ENCODE measurements at places on chromosomes 3 and 15. TPM values are rescaled to one million over a fixed set of nuclear protein-coding genes. Genes with fewer than 3 reads are reported as not detected.

The ATP11B gene
- 49.6 TPM for total RNA-seq

The MINAR1 gene
- 2.4 TPM for total RNA-seq

The LMAN1L gene
- total RNA-seq: not detected

The CHST13 gene
- 1.7 TPM for total RNA-seq

The CSNK1G1 gene
- total RNA-seq: 14.9 TPM

The MAP4 gene
- total RNA-seq: 61.9 TPM

The ACP3 gene
- 0.26 TPM for total RNA-seq

The ATP13A4 gene
- not detected for total RNA-seq

The AADAC gene
- total RNA-seq: not detected

The CNTN3 gene
- 0.37 TPM for total RNA-seq

The FAIM gene
- total RNA-seq: 11.8 TPM

The RNU5B-1 gene
- not detected for total RNA-seq

The FETUB gene
- not detected for total RNA-seq

The PCSK6 gene
- total RNA-seq: 11.1 TPM

The SKOR1 gene
- not detected for total RNA-seq

The DUOX1 gene
- not detected for total RNA-seq

GRCh38 chr3:18008706-18009368 lies 266.4 kb upstream of the TBC1D5 start:
- no peak for DNase-seq

DNA sequence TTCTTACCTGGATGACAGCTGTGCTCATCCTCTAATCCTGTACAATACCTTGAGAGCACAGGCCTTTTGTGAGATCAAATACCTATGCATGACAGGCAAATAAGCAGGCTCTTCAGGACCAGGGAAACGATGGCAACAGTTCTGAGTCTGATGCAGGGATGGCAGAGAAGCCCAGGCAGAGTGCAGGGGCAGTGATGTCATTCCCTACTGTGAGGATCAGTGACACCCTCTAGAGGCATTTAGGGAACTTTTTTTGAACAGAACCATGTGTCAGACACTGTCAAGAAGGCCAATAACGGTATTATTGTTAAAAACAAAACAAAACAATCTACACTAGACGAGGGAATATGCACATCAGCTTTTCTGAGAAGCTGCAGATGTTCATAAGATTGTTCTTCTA lies 314.8 kb upstream of the CTDSPL start:
- DNase-seq: peak; percentile 60

DNA sequence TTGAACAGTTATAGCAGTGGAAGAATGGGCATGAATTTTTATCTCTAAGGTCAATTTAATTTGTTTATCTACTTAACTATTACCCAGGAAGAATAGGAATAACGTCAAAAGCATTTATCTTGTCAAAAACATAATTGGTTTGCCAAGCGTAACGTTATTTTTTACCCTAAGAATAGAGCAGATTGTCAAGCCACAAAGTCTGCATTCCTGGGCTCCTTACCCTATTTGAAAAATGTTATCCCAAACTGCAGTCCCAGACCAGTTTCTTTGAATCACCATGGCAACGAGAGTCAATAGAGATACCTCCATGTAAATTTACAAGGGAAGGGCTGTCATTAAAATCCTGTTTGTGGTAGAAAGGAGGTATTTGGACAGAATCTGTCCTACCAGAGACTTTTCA lies 61.1 kb downstream of the CPNE4 start:
- no peak for DNase-seq

DNA sequence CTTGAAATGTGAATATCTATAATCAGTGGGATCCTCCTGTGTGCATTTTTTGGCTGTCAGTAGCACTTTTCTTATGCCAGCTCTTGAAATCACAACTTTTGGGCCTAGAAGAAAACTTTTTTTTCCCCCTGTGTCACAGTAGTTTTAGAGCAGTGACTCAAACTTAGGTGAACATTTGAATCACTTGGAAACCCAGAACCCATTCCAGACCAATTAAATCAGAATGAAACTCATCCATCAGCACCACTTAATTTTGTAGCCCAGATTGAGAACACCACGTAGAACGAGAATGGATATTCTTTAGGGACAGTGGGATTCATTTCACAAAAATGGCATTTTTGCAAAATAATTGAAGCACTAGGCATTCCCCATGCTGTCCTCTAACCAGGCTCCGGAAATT lies 224.8 kb upstream of the NANOGP8 start:
- no peak for DNase-seq

- DNase-seq: no peak
These were observed 291.6 kb downstream of the ADAMTS17 start for GRCh38 chr15:100049936-100050876.

- no peak for DNase-seq
These were observed 64.3 kb upstream of the MEX3B start for GRCh38 chr15:82110144-82110543.

DNA sequence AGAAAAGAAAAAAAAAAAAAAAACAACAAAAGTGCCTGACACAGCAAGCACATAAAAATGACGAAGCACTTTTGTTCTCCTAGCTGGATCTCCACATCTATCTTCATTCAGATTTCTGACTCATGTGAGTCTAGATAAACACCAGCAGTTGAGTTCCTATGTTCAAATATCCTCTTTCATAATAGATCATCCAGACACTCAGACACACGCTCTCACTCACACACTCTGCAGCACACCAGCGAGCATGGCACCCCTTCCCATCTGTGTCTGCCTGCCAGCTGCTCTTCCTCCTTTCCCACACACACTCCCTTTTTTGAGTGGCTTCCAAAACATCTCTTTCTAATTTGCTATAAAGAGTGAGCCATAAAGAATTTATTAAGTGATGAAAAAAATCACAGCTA lies 19.8 kb upstream of the CELF6 start:
- DNase-seq: peak; percentile 10

DNA sequence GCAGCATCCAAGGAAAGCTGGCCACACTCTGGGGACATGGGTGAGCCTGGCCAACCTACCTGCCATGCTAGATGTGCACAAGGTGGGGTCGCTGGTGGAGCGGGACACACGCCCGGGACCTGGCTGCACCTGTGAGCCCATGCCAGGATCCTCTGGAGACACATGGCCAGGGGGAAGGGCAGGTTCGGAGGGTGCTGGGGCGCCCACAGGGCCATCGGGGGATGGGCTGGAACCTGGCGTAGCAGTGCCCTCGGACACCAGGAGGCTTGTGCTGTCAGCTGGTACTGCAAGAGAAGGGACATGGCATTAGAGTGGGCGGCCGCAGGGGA lies 143.4 kb downstream of the NSMCE3 start:
- DNase-seq: no peak

- no peak for DNase-seq
These were observed 23.7 kb upstream of the FURIN start for GRCh38 chr15:90844696-90845095.

- DNase-seq: no peak
These were observed 3.2 kb downstream of the UBE2E2 start for GRCh38 chr3:23206366-23206765.

DNA sequence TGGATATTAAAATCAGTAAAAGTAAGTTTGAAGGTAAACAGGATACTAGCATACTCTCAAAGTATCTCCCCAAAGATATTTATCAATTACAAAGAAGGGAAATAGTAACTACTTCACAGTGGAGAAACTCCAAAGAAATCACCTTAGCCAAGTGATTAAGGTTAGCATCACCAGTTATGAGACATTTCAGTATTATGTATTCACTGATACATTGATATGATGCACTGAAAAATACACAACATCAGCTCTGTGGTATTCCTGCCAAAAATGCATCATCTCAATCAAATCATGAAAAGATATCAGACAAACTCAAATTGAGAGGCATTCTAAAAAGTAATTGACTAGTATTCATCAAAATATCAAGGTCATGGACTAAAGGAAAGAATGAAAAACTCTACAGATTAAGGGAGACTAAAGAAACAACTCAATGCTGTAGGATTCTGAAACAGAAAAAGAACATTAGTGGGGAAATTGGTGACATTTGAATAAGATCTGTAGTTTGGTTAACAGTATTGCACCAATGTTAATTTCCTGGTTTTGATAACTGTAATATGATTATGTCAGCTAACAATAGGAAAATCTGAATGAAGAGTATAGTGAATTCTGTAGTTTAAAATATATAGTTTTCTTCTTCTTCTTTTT lies 215.4 kb downstream of the UACA start:
- no peak for DNase-seq

- DNase-seq: no peak
These were observed 64.4 kb downstream of the P2RY1 start for GRCh38 chr3:152899306-152899705.

DNA sequence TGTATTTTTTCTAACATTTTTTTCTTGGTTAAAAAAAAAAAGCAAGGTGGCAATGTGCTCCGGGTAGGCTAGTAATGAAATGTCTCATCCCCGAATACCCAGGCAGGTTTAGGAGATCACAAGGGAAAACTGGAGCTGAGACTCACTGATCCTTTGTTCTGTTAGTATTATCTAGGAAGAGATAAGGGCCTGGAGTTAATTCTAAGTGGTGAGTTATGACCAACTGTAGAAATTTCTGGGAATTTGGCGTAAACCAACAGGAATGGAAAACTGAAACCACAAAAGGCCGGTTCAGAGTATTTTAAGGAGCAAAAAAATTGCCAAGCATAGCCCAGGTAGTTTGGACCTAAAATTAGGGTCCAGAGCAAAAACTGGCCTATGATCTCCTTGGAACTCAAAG lies 12.4 kb downstream of the PPM1M start:
- DNase-seq: no peak

DNA sequence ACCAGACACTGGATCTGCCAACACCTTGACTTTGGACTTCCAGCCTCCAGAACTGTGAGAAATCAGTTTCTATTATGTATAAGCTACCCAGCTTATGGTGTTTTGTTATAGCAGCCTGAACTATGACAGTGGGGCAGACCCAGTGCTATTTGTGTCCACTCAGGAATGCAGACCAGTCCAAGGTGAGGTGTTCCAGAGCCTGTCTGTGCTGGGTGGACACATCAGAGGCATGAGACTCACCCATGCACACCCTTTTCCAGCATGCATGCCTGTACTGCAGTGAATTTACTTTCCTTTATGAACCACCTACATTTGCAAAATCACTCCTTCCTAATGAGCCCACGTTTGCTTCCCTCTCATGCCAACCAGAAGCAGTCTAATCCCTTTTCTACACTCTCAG lies 27.6 kb upstream of the DET1 start:
- no peak for DNase-seq

DNA sequence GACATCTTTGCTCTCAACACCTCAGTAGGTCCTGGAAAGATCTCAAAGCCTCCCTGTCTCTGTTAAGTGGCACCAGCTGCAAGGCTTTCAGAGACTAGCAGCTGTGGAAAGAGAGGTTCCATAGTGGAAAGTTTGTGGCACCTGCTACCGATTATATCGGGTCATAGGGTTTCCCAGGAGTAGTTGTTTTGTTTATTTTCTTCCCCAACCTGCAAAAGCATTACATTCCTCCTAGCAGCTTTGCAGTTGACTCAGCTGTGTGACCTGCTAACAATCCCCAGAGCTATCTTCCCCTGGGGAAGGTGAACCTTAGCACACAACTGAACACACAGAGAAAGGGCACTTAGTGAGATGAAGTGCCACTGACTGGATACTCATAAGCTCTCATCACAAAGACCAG lies 598.9 kb upstream of the GRM7 start:
- no peak for DNase-seq

GRCh38 chr3:147428754-147429153 lies 19.6 kb downstream of the ZIC1 start:
- no peak for DNase-seq

- no peak for DNase-seq
These were observed 36.3 kb downstream of the STAC start for GRCh38 chr3:36416599-36416998.

- DNase-seq: no peak
These were observed 73.7 kb downstream of the PIK3CB start for GRCh38 chr3:138761002-138761401.

DNA sequence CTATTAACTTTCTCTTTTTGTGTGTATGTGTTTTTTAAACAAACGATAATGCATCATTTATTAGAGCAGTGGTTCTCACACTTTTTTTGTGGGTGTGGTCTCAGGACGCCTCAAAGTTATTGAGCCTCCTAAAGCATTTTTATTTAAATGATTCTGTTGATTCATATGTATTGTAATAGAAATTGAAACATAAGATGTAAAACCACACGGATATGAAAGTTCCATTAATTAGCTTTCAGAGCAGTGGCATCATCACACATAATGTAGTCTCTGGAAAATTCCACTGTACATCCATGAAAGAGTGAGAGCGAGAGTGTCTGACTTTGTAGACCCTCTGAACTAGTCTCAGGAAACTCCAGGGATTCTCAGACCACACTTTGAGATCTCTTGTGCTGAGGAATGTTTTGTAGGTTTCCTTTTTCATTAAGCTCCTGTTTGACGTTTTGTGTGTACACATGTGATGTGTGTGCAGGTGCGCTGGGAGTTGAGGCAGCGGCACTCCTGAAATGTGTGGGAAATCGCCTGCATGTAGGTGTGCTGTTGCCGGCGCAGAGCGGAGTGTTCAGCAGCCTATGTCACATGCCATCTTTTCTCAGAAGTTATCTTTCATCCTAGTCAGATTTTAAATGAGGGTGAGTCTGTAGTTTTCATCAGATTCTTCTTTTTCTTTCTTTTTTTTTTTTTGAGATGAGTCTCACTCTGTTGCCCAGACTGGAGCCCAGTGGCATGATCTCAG lies 5.3 kb upstream of the TRAK1 start:
- DNase-seq: no peak

DNA sequence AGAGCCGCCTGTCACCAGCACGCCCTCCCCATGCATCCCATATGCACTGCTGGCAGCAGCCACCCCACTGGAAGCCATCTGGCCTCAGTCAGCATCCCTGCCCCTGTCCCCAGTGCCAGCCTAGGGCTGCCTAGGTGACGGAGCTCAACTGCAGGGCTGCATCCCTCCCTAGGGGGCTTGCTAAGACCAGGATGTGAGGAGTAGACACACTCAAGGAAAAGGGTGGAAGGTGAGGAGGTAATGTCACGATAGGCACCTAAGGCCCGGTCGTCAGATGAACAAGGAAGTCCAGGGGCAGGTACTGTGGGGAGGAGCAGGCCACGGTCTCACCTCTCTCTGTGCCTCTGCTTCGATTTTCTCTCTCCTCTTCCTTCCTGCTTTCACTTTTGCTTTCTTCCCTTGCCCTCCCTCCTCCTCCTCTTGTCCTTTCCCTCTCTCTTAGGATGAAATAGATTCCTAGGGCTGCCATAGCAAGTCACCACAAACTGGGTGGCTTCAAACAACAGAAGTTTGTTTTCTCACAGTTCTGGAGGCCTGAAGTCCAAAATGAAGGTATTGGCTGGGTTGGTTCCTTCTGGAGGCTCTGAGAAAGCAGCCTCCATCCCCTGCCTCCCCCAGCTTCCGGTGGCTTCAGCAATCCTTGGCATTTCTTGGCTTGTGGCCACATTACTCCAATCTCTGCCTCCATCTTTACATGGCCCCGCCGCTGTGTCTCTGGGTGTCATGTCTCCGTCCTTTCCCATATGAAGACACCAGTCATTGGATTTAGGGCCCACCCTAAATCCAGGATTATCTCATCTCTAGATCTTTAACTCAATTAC lies 298.3 kb downstream of the SHQ1 start:
- no peak for DNase-seq

Data from SK-MEL-5 (cell line).